Astrocyte of the spinal cord (primary cell): ENCODE measurements at places on chromosomes 6 and 20.

DNA sequence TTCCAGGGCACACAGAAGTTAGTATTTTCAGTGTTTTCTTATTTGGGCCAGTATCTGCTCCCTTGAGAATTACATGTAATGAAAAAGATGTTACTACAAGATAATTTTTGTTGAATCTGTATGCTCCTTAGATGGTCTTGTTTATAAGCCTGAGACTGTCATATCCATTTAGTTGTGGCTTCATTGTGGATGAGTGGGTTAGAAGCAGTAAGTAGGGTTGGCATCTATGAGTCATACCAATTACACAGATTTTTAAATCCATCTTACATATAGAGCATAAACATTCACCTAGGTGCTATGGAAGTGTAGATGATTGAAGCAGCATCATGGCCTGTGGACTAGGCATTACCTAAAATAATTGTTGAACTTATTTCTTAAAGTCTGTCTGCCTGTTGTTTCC is 13.5 kb upstream of the BAG2 start:
- DNase-seq: no peak

- peak; percentile 36 for DNase-seq
These were observed 14.4 kb downstream of the MKKS start for GRCh38 chr20:10419550-10420133.

DNA sequence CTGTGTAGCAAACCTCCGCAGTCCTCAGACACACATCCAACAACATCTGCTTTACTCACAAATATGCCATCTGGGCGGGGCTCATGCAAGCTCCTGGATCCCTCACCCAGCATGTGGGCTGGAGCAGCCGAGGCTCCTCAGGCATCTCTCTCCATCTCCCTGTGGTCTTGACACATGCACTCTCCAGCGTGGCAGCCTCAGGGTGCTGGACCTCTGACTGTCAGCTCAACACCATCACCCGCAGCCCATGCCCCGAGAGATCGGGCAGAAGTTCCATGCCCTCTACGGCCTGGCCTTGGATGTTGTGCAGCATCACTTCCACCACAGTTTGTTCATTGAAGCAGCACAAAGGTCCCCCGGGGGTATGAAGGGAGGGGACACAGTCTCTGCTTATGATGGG is 32.6 kb upstream of the CD93 start:
- no peak for DNase-seq

DNA sequence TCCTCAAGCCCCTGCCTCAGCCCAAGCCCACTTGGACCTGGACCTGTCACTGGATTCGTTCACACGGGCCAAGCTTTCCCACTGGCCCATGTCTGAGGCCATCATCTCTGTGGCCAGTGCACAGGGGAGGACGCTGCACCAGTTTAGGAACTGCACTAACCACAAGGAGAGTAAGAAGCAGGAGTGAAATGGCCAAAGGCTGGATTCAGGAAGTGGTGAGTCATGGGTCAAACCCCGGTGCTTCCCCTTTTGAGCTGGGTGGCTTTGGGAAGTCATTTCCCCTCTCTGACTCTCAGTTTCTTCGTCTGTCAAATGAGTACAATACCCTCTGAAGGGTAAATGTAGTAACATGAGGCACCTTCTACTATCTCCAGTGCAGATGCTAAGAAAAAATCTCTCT is 87.9 kb downstream of the CD40 start:
- DNase-seq: no peak

DNA sequence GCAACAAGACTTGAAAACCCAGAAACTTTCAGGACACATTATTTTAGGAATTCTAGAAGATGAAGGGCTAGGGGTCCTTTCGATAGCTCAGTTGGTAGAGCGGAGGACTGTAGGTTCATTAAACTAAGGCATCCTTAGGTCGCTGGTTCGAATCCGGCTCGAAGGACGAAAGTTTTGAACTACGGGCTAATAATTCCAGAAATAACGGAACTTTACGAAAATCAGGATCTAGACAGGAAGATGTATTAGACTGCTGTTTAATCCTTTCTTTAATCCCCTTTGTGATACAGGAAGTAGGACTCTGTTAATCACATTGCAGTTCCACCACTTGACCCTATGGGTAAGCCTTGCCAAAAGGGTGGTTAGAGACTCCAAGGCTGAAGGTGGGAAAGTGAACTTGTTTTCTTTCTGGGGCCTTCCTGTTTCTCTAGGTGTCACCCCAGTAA is 21.2 kb upstream of the ABT1 start:
- peak; percentile 24 for DNase-seq

GRCh38 chr6:88459189-88459588 is 293.0 kb upstream of the CNR1 start:
- no peak for DNase-seq

DNA sequence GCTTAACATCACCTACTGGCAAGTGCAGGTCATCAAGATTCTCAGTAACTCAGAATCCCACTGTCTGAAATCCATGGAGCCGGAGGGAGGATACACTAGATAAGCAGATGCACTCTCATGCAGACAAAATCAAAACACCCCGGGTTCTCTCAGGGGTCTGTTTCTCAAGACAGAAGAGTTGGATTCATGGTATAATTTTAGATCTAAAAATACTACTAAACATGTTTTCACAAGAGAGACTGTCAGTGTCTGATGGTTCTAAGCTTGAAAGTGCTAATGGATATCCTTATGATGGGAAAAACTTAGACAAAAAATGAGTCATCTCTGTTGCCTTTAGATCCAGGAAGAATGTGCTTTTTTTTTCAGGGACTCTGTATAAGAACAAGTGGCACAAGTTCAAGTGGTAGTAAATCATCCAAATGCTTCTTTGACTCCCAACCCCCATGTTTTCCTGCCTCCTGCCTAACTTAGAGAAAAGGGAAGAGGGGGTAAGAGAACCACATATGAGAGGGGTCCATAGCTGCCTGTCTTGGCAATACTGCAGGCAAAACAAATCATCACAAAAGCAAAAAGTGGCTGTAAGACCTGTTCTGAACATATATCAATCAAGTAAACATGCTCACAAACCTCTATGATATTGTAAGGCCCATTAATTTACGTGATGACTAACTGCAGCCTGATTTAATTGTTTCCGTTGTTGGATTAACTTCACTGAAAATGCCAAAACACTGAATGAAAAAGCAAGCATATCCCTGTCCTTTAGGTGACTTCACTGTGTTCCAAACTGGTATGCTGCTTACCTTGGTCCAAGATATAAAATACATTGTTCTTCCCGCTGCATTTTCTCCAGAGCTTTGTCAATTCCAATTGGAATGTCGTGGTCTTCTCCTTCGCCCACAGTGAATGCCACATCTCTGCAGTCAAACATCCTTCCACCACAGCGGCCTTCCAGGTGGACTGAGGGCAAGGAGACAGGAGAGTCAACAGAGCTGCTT is 84.0 kb upstream of the TULP1 start:
- DNase-seq: peak; percentile 94

GRCh38 chr6:143556529-143556928 is 45.0 kb upstream of the FUCA2 start:
- DNase-seq: peak; percentile 97

DNA sequence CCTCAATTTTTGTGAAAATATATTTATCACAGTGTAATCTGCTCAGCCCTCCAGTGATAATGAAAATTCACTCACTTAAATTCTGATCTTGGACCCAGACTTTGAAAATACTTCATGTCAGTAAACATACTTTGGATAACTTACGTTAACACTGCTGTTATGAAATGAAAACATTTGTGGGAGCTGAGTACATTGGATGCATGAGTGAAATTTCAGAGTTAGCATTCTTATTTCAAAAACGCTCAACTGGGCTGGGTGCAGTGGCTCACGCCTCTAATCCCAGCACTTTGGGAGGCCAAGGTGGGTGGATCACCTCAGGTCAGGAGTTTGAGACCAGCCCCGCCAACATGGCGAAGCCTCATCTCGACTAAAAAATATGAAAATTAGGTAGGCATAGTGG is 196.4 kb downstream of the UTRN start:
- no peak for DNase-seq

GRCh38 chr6:169048185-169048864 is 205.3 kb downstream of the THBS2 start:
- no peak for DNase-seq

DNA sequence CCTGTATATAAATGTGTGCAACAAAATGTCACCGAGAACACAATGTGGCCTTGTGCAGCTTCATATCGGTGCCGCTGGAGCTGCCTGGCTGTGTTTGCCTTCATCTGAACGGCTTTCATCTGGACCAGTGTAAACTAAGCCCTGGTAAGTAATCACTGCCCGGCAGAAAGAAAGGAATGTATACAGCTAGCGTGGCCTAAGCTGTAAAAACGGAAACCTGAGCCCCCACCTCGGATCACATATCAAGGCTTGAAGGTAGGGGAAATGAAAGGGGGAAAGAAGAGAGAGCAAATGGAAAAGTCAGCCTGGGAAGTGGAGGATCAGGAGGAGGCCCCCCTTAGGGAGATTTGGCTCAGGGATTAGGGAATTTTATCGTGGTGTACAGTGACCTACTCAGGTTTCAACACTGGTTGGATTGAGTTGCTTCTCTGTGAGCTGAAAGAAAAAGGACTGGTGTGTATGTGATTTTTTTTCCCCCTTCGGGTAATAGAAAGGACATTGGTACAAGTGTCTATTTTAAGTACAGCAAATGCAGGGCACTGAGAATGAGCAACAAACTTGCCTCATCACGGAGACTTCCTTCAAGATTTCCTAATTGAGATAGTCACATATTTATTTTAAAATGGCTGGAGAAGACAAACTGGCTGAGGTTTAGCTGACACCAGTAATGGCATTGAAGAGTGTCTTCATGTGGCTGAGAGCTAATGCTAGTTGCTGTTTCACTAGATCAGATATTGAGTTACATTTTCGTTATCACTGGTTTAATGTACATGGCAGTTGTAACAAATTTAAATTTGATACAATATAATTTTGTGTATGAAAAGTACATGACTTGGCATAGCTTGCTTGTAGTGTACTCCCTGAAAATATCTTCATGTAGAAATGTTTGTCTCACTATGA is 3.5 kb downstream of the SOBP start:
- DNase-seq: peak; percentile 37

GRCh38 chr6:41935193-41935574 is 6.4 kb downstream of the CCND3 start:
- DNase-seq: no peak

DNA sequence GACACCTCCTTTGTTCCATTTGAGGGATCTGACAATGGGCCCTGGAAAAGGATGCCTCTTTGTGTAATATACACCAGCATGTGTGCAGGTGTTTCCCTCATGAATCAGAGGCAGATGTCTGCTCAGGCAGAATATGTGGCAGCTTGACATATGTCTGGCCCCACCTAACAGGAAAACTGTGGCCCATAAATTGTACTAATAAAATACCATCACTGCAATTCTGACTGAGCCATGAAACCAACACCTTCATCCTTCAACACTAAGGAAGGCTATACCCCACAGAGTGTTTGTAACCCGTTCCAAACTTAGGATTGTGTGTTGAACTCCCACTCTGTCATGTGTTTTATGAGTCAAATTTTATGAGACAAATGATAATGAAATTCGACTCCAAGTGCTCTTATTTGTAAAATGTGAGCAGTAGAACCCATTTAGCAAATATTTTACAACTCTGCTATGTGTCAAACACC is 22.7 kb downstream of the LAMA4 start:
- DNase-seq: no peak

DNA sequence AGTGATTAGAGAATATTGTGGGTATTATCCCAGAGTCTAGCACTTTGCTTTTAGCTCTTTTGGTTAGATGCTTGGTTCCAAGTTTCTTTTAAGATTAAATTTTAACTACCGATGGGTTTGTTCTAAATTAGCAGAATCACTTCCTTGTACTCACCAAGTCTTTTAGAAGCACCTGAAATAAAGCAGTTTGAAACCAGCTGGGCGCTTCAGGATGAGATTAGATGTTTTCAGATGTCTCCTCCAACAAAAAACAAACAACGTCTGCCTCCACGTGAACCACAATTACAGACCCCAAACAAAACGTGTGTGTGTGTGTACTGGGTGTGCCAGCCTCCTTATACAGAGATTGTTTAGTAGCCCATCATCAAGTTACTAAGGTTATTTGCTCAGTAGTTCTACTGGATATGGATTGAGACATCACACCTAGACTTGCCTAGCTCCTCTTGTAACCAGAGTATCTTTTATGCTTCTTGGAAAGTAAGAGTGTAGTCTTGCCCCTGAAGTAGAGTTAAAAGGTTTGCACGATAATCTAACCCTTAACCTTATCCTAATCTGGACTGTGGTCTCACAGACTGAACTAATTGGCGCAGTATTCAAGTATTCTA is 2.3 kb downstream of the DSTN start:
- DNase-seq: no peak

DNA sequence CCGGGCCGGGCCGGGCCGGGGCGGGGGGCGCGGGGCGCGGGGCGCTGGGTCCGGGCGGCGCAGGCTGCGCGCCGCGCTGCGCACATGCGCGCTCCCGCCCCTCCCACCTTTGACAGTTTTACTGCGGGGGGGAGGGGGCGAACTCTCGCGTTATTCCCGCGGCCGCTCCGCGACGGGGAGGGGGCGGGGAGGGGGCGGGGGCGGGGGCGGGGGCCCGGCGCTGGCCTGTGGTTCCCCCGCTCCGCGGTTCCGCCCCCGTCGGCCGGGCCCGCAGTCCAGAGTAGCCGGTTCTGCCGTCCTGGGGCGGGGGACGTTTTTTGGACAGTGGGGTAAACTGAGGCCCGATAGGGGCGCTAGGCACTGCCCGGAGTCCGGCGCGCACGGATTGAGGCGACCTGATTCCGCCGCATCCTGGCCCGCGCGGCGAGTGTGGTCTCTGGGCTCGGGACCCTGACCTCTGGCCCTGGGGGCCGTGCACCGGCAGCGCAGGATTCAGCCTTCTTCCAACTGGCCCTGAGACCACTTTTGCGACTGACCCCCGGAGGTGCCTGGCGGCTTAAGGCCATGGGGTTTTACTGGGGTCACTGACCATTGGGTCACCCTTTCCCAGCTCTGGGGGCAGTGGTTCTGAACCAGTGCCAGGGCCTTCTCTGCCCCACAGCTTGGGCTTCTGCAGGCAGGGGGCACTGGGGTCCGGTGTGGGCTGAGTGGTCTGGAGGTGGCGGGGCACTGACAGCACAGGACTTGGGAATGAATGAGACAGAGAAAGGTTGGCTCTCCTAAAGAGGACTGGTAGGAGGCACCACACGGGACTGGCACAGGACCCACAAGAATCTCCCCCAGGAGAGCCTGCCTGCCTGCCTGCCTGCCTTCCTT is at the start of gene ZNF512B:
Gene ZNF512B, minus strand, starts transcription at position 93 of the 876 bp plus-strand sequence. CDS start 1,980 bp downstream, outside the sequence.
- peak; percentile 35 for DNase-seq

DNA sequence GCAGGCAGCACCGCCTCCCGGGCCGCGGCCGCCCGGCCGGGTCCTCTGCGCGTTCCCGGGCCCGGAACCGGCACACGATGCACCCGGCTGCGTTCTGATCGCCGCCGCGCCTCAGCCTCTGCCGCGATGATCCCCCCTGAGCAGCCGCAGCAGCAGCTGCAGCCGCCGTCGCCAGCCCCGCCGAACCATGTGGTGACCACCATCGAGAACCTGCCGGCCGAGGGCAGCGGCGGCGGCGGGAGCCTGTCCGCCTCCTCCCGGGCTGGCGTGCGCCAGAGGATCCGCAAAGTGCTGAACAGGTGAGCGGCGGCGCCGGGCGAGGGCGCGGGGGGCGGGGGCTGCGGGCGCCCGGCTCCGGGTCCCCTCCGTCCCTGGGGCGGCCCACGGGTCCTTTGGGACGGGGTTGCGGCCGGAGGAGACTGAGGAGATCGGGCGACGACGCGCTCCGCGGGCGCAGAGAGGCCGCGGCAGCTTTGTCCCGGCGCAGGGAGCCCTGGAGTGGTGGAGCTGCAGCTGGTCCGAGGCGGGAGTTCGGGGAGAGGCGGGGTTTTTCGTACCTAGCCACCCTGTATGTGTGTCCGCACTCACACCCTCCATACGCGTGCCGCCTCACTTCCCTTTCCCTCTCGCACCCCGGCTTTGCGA is 659 bp downstream of the SLC35F1 start:
- DNase-seq: no peak
